CD8-positive, alpha-beta T cell (primary cell): ENCODE measurements at places on chromosomes 5 and 9. TPM values are rescaled to one million over a fixed set of nuclear protein-coding genes. Genes with fewer than 3 reads are reported as not detected.

- no peak for DNase-seq
Measured at GRCh38 chr9:36840898-36841536, 193.1 kb downstream of the PAX5 start.

DNA sequence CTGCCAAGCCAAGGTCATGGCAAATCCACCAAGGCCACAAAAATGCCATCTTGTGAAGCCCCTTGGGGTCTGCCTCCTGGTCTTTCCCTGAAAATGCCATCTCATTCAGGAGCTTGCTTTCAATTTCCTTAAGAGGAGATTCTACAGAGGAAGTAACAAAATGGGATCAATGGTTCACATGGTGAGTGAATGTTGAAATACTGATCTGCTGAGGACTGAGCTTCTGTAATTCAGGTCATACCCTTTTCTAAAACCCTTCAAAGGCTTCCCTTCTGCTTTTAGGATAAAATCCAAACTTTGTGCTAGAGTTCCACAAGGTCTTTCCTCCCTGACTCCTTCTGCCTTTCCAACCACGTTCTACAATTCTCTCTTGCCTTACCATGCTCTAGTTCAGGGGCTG is 24.7 kb upstream of the NR3C1 start:
- DNase-seq: no peak

- DNase-seq: no peak
Measured at GRCh38 chr9:37582548-37583157, 6.5 kb upstream of the FBXO10 start.

DNA sequence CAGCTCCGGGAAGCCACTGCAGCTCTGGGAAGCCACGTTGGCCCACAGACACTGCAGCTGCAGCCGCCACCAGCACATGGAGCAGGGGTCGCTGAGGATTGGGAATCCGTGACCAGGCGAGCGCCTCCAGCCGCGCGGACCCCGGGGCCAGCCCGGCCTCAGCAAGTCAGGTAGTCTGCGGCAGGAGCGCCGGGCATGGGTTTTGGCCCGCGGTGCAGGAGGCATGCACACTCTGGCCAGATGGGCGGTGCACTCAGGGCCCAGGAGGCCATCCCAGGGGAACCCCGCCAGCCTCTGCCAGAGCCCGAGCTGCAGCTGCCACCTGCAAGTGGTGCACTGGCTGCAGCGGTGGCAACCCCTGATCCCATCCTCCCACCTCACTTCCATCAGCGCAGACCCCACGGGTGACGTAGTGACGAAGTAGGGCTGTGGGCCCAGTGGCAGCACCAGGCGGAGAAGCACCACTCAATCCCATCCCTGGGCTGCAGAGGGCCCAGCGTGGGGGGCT is 368.3 kb upstream of the SPATA31A5 start:
- DNase-seq: no peak

PCDHA12 gene
- not detected for total RNA-seq

DNA sequence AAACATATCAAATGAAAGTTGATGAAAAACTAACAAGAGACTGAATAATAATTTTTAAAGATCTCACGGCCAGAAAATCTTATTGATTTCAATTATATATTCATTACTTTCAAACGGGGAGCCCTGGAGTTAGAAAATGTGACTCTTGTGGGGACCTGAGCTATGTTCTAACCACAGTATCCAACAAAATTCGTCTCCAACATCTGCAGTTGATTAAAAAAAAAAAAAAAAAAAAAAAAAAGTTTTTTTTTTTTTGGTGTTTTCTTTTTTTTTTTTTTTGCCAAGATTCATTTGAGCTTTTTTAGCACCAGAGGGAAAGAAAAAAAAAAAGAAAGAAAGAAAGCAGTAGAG is 144.3 kb upstream of the PIK3R1 start:
- DNase-seq: no peak

GRCh38 chr9:113269355-113269754 is 6.0 kb downstream of the CDC26 start:
- DNase-seq: no peak
